Stromal cell of bone marrow (primary cell): ENCODE measurements at places on chromosomes 3 and 15.
A peak's percentile ranks its signal among the peaks of the same experiment; 100 is the strongest.

GRCh38 chr3:16200411-16200810, 25.9 kb downstream of the GALNT15 start:
- DNase-seq, result no peak

GRCh38 chr15:47717036-47717612, at the start of gene SEMA6D:
Gene SEMA6D (plus strand): TSS chr15:47717505. CDS start chr15:47759799, 42,294 bp downstream.
- DNase-seq, result peak; percentile 68

DNA sequence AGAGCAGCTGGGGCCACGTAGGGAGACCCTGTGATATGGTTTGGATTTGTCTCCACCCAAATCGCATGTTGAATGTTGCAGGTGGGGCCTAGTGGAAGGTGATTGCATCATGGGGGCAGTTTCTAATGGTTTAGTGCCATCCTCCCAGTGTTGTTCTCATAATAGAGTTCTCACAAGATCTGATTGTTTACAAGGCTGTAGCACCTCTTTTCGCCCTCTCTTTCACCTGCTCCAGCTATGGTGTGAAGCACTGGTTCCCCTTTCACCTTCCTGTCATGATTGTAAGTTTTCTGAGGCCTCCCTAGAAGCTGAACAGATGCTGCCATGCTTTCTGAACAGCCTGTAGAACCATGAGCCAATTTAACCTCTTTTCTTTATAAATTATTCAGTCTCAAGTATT, 198.9 kb upstream of the CBLB start:
- DNase-seq, result no peak

DNA sequence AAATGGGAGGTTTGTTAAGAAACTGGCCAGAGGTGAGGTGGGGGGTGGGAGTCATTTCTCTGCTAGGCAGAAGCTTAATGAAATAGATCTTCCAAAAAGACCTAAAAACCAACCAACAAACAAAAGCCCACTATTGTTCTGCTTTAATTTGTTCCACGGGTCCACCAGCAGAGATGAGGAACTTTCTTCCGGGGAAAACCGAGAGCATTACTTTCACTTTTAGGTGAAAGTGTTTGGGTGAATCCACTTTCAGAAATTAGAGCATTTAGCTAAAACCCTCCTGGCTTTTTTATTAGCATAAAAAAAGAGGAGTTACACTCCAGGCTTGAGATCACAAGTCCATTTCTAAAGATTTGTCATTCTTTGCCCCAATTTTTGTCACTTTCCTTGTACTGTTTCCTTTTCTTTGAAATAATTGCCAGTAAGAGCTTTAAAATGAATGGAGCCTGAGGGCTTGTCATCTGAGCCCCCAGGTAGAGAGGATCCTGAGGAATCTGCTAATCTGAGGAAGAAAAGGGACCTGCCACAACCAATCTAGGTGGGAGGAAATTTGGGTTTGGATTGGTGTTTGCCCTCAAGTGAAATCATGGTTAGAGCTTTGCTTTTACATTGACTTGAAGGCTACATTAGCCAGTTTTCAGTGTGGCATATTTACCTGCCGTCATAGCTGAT, 667.6 kb downstream of the NAALADL2 start:
- DNase-seq, result no peak

GRCh38 chr3:161028555-161029153, 76.5 kb downstream of the B3GALNT1 start:
- no peak for DNase-seq

- peak; percentile 47 for DNase-seq
These were observed 24.3 kb downstream of the PDZRN3 start for GRCh38 chr3:73600293-73600938.

DNA sequence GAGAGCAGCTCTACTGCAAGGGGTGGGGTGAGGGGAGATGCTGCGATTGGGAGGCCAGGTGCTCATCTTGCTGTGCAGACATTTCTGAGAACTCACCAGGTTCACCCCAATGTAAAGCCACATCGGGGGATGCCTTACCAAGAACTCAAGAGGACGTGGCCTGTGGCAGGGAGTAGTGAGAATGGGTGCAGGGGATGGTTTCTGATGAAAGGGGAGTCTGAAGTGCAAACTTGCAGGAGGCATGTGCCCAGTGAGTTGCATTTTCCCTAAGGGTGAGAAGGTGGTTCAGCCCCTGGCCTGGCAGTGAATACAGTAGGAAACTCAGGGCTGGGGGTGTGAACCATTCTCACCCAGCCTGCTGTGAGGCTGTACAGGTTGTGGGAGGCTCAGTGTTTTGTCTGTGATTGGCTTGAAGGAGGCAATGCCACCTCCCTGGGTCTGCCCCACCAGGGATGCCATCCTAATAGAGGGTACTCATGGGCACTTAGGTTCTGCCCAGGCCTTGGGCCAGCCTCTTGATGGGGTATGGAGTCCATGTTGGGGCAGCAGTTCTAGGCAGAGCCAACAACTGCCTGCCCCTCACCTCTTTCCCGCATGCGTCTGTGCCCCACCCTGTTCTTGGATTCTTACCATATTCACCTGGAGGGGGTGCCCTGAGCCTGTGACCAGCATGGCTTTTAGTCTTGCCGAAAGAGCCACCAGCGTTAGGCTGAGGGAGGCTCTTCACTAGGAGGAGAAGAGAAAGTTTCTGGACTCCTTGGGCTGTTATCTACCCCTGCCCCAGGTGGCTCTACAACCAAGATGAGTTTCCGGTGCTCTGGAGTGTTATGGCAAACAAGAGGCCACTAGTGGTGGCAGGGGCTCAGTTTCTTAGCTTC, 4.5 kb downstream of the HEMK1 start:
- DNase-seq, result no peak

- DNase-seq, result no peak
These were observed 34.5 kb downstream of the PTPRG start for GRCh38 chr3:61595826-61596225.

DNA sequence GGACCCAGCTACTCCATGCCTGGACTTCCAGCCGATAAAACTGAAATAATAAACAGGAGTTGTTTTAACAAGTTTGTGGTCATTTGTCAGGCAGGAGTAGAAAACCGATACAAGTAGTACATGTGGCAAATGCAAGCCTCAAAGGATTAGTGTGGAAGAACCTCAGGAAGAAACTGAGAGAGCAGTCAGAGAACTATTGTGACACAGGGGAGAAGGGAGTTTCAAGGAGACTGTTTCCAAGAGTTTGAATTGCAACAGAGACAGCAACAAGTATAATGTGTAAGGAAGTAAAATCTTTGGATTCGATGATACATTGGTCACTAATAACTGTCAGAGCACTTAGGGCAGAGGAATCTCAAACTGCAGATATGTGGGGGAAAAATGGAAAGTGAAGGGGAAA, 450.6 kb upstream of the ARHGEF26 start:
- peak; percentile 3 for DNase-seq

DNA sequence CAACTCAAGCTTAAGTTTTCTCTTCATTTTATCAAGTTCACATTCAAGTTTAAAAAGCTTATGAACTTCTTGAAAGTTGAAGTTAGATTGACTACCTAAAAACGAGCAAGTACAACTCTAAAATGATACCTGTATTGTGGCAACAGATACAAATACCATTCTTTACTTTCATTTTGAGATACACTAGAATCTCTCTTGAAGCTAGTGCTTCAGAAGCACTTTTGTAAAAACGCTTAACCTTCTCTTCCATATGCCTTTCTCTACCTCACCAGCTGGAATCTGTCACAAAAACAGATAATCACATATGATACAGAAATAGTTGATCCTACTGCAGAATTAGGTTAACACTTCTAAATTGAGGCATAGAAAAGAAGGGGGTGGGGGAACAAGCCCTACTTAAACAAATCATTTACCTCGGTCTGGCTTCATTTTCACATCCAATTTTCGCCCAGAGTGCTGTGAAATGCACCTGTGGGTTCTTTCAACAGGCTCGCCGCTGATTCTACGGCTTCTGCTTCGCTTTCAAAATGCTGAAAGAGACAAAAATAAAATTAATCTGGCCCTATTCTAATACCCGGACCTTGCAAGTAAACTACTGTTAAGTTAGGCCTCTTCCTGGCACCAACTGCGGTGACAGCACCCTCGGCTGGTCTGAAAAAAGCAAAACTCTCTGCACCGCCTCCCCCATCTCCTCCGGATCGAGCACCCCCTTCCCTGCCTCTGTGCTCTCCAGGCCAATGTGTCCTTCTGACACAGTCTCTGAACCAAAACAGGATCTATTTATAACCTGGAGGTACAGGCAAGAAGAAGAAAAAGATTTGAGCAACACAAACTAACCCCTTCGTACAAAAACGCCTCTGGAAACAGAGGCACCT, 1.4 kb downstream of the ATOSA start:
- peak; percentile 56 for DNase-seq
